ENCODE measurements at places on chromosomes 3 and 15.

DNA sequence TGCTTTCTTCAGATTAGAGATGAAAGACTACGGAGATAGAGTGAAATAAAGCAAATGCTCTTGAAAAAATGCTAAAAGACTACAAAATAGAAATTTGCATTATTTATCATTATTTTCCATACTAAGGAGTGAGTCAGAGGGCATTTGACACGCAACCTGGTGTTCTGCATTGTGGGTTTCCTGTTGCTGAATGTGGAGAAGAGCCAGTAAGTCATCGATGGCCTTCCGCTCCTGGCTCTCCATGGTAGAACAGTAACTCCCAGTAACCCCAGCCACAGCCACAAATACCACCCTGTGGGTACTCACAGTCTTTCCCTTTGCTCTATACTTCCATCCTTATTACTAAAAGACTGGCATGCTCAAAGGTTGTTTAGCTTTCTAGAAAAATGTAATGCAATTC lies 61.5 kb downstream of the CGGBP1 start:
- DNase-seq: no peak

GRCh38 chr3:1611824-1612223 lies 486.8 kb upstream of the CNTN4 start:
- no peak for DNase-seq

GRCh38 chr3:123732447-123732846 lies 147.6 kb upstream of the HACD2 start:
- no peak for DNase-seq

DNA sequence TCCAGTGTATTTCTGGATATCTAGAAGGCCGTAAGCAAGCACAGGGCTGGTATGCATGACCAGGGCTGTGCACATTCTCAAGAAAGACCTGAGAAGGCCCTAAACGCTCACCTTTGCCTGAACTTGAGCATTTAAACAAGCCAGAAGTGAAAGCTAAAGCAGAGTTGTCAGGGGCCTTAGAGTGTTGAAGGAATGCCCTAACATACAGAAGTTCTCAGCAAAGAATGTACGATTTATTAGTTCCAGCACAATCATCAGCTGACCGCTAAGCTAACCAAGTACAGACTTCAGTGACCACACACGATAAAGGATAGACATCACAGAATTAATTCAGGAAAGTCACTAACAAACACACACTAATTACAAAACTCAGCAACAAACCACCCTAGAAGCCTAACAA lies 8.7 kb downstream of the HLTF start:
- DNase-seq: no peak

- DNase-seq: no peak
These were observed 2.3 kb downstream of the CHP1 start for GRCh38 chr15:41233367-41233771.

DNA sequence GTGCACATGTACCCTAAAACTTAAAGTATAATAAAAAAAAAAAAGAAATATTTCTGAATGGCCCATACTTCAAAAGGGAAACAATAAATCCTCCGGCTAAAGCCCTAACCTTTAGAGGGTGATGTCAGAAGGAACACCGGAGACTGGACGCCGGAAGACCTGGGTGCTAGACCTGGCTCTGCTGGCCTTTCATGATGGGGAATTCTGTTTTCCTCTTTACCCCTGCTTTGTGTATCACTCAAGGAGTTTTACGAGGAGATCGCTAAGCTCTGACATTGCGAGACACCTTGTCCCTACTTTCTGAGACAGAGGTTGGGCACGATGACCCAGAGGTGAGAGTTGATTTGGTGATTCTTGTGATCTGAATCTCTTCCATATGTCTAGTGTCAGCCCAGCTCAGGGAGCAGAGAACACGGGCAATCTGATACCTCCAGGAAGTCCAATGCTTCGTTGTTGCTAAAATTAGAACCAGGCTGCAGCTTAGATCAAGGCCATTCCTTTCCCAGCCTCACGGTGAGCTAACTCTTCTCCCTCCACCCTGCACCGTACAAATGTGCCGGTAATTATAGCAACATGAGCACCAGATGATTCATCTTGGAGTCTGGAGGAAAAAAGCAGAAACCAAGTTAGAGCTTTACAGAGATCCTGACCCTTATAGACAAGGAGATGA lies 42.0 kb upstream of the CFAP161 start:
- no peak for DNase-seq

DNA sequence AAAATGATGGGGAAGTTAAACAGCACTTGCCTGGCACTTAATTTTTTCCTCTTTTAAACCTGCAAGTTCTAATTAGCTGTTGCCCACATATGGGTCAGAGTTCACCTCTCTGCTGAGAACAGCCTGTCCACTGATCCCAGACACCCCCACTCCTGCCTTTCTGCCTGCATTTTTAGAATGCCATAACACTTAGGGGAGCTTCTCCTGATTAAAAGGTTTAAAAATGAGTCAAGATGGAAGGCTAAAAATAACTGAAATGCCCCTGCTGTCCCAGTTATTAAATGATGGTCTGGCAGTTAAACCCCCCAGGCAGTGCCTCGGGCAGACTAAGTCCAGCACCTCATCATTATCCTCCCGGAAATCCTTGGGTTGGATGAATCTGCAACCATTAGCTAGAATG lies 913.6 kb upstream of the ARPP21 start:
- DNase-seq: no peak

GRCh38 chr15:53658827-53659555 lies 100.5 kb downstream of the WDR72 start:
- DNase-seq: no peak

DNA sequence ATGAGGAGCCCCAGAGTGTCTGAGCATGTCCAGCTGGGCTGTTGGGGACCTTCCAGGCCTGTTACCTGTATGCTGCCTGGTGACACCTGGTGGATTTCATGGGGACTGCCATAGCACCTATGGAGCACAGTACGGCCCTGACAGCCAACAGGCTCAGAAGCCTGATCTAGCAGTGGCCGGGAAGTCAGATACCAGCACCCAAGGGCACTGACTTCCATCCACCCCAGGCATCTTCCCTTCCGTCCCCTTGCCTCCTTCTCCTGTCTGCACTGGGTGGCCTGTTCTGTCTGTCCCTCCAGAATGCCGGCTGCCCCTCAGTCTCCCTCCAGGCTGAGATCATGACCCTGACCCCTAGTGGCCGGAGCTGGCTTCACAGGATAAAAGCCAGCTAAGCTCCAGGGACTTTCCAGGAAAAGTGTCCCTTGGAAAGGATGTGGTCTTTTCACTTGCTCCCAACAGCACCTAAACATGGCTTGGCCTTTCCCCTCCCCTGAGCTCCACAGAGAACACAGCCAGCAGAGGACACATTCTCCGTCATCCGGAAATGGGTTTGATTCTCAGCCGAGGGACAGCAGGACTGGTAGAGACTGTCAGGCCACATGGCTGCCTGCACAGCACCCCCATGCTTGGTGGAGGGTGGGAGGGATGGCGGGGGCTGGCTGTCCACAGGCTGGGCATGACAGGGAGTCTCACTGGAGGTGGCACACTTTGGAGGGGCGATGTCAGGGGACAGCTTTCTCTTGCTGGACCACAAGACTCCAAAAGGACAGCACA lies 9.5 kb downstream of the RPS17 start:
- no peak for DNase-seq

DNA sequence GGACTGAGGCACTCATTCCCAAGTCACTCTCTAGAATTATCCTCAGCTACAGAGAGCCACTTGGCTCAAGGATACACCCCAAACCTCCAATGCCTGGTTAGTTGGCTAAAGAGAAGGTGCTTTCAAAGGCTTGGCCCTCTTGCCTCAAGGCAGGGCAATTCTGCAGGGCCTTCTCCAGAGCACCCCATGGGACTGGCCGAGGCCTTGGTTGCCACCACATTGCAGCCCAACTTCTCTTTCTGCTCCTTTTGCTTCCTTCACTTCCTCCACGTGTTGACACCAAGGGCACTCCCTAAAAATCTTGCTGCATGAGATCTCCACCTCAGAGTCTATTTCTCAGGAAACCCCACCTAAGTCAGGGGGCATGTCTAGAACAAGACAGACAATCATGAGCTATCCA lies 36.7 kb downstream of the MEGF11 start:
- no peak for DNase-seq

- DNase-seq: no peak
These were observed 188.1 kb downstream of the XXYLT1 start for GRCh38 chr3:195082811-195083210.

- DNase-seq: no peak
These were observed 33.3 kb upstream of the PAQR5 start for GRCh38 chr15:69265347-69265955.

DNA sequence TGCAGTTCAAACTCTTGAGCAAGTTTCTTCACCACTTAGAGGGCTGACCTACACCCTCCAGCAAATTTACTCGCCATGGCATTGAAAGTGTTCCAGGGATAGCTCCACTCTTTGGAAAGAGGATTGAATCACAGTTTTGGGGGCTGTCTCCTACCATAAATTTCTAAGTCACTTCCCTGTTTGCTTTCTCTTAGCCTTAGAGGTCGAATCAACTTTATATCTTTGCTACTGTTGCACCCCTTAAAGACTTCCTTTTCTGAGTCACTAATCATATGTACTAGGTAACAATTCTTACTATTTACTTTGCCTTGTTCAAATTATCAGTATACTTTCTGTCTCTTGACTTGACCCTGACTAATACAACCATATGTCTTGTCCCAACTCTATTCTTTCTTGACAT lies 1151.8 kb upstream of the ALCAM start:
- no peak for DNase-seq

GRCh38 chr15:85704720-85705429 lies 89.8 kb downstream of the KLHL25 start:
- DNase-seq: no peak
